ENCODE measurements at places on chromosomes 7 and 10.

DNA sequence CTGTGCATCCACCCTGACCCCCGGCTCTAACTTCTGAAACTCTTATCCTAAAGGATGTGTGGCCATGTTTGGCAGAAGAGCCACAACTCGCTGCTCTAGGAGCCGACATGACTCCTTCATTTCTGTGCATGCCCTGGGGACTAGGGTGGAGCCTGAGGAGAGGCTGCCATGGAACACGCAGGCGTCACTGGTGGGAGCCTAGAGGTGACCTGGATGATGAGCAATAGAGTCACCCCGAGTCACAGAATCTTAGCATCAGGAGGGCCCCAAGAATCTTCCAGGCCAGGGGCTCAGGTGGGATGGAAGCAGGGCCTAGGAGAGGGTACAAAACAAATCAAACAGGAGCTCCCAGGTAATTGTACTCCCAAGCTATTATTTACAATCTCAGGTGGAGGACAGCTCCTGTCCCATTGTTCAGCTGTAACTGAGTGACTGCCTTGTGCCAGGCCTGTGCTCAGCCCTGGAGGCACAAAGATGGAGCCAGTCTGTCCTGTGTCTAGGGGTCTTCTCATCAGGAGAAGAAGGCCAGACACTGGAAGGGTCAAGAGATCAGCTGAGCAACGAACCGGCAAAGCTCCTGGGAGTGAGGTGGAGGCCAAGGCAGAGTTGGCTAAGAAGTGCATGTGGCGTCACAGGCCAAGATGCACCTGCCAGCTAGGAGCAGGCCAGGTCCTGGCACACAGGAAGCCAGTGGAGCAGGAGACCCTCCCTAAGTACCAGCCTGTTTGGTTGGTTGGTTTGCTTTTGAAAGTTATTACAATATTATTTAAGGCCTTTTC lies 5.8 kb upstream of the ZNF22 start:
- no peak for DNase-seq

DNA sequence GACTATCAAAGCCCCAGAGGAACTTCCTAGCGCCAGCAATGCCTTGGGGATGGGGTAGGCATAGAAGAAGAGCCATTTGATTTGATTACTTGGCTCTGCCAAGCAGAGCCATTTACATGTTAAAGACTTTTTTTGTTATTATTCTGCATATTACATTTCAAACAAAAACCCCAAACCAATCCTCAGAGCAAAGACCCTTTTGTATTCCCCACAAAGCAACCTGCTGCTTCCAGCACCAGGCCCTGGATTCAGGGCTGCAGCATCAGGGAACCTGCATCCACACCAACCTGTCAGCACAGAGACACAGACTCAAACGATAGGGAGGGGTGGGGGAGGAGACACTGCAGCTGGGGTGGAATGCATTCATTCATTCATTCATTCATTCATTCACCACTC lies 73.2 kb downstream of the GRID1 start:
- no peak for DNase-seq

GRCh38 chr10:121661451-121661851 lies 63.2 kb upstream of the FGFR2 start:
- no peak for DNase-seq

GRCh38 chr7:151917791-151918509 lies 38.3 kb upstream of the GALNTL5 start:
- DNase-seq, result no peak

GRCh38 chr10:103672345-103672744 lies 178.8 kb downstream of the NEURL1 start:
- no peak for DNase-seq

DNA sequence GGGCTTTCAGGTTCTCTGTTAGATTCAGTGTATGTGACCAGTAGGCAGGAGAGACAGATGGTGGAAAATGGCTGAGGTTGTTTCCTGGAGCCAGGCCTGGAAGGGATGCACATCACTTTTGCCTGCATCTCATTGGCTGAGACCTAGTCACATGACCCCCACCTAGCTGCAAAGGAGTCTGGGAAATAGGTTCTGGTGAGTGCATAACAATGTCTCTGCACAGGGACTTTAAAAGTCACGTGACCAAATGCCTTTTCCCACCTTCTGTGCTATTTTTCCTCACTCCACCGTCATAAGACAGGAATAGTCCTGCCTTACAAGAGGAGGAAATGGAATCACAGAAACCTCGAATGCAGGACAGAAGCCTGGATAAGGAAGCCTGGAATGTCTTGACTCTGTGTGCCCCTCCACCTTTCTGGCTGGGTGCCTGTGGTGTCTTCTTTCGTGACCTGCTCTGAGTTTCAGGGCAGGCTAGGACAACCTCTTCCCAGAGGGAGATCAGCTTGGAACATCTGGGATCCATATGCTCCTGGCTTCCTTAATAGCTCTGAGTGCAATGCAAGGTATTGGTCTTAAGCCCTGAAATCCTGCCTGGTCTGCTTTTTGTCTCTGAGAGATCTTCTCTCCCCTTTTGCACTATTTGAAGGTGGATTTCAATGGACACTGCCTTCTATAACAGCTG lies 139.9 kb upstream of the ZNF438 start:
- no peak for DNase-seq

DNA sequence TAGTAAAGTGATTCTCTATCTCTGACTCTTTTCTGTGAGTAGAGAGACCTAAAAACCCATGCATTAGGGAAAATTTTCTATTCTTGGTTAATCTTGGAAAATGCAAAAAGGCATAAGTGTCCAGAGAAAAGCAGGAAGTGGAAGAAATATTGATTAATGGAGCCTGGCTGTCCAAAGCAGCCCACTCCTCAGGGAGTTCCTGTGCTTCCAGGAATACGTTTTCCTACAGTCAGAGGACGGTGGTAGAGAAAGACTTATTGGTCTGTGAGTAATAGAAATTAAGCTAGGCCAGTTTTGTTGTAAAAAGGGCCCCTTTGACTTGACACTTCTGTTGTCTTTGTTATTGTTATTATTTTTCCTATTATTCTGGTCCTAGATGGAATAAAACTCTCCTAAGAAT lies 157.8 kb downstream of the NRP1 start:
- DNase-seq, result no peak

- DNase-seq, result no peak
These were observed 255.6 kb downstream of the GFRA1 start for GRCh38 chr10:116017405-116017804.
